Stimulated activated CD4-positive, alpha-beta T cell treated with anti-CD3 and anti-CD28 coated beads, Interleukin-15, amount 100 ng/mL, for 1 hour (primary cell): ENCODE measurements at places on chromosomes 3 and 15.

DNA sequence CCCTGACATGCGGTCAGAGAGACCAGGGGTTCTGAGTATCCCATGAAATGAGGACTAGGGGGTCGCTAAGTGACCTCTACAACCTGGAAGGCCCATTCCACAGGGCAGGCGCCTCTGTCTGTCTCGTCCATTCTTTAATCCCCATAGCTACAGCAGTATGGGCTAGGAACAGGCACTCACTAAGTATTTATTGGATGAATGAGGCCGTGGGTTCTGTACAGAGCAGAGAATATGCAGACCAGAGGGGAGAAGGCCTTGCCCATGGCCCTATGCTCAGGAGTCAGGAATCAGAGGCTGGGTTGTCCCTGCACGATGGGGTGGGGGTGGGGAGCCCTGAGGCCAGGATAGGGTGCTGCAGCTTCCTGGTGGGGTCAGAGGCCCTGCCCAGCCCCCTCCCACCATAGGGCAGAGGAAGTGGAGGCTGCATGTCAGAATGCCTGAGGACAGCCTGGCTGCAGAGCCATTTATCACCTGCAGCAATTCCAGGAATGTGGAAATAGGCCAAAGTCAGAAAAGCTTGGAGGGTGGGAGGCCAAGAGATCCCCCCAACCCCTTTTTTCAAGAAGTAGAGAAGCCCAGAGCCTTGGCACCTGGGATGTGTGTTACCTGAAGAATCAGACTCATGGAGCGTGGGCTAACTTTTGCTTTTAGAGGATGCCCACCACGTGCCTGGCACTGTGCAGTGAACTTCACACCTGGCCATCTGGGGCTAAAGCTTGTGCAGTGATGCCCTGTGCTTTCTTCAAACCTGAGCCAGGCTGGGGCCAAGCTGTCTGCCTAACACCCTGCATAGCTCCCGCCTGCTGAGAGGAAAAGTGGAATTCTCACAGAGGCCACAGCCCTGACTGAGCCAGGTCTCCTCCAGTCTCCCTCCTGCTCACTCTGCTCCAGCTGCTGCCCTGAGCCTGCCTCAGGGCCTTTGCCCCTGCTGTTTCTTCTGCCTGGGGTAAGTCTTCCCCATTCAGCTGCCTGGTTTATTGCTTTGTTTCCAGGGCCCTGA lies 109.4 kb downstream of the WNT7A start:
- DNase-seq: no peak

DNA sequence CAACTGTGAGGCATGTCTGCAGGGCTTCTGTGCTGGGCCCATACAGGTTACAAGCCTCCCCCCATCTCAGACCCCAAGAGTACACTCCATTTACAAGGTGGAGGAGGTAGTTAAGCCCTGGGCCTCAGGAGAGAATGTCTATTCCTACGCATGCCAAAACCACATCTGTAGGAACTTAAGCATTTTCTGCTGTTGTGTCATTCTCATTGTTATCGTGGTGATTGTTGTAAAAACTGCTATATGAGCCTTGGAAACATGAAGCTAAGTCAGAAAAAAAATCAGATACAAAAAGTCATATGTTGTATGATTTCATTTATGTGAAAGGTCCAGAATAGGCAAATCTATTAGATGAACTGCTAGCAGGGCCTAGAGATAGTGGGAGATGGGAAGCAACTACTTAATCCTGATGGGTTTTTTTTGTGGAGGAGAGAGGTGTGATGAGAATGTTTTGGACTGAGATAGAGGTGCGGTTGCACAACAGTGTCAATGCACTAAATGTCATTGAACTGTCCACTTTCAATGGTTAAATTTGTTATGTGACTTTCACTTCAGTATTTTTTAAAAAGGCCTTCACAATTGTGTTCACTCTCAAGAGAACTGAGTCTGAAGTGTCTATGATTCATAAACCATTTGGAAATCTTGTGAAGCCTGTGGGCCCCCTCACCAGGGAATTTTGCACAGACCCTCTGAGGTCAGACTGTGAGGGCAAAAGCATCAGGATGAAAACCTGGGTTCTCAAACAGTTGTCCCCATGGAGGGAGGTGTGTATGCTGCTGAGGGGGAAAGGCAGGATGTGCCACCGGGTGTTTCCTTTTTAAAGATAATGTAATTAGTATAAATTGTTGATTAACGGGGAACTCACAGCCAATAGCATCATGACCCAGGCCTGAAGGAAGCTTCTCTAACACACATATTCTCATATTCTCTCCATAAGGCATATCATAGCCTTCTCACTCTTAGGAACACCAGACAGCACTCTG lies 3.2 kb downstream of the RTP3 start:
- DNase-seq: no peak

GRCh38 chr3:195410546-195410945 lies 32.3 kb downstream of the ACAP2 start:
- DNase-seq: no peak

DNA sequence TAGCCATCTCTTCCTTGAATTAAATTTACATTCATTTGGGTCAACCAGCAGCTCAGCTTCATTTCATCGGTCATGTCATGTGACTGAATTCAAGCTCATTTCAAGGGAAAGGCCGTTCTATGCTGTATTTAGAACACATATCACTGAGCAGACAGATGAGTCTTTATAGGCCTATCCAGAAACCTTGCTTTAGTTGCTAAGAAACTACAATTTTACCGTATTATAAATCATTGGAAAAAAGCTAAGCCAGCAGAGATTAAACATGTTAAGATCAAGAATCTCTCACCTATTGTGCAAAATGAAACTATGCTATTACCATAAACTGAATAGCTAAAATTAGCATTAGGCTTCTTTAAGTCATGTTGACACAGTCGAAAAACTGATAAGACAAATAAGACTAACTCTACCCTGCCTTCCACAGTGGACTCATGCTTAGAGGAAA lies 2.2 kb downstream of the NPTN start:
- no peak for DNase-seq

DNA sequence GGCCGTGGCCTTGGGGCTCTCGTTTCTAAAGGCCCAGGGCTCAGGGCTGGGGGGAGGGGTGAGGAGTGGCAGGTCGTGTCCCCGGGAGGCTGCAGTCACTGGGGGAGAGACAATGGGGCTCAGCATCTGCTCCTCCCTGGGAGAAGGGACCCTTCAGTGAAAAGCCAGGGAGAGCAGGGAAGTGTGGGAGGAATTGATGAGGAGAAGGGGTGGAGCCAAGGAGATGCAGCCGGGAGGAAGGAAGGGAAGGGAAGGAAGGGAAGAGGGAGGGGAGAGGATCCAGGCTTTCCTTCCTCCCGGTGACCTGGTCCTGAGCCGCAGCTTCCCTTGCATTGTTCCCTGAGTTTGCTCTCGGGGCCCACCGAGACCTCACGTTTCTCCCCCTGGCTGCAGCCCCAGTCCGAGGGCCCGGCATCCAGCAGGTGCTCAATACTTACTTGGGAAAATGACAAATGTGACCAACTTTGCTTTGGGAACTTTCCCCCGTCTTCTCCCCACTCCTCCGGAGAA lies 1.4 kb upstream of the ZNF710 start:
- DNase-seq: no peak

- no peak for DNase-seq
These were observed 4.8 kb upstream of the ISLR start for GRCh38 chr15:74168711-74169126.
